ENCODE measurements at places on chromosomes 2 and 18.

GRCh38 chr2:238114851-238115660 is 14.9 kb downstream of the ESPNL start:
- DNase-seq: no peak

- no peak for DNase-seq
Measured at GRCh38 chr2:81436256-81436655, 1131.7 kb upstream of the LRRTM1 start.

DNA sequence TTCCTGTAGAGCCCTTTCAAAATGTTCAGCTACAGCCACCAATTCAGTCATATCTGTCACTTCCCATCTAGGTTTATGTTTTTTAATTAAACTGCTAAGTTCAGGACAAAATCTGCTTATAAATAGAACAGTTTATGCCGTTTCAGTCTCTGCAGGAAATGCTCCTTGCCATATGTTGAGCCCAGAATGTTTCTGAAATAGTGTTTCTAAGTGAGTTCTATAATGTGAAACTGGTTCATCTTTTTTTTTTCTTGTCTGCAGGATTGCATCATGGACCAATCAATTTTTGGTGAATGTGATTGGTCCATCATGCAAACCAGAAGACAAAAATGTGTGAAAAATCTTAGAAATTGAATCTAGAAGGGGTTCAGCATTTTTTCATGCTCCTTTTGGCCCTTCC is 30.2 kb upstream of the RHOB start:
- DNase-seq: no peak

GRCh38 chr2:216389570-216389969 is 17.3 kb upstream of the MARCHF4 start:
- DNase-seq: no peak

DNA sequence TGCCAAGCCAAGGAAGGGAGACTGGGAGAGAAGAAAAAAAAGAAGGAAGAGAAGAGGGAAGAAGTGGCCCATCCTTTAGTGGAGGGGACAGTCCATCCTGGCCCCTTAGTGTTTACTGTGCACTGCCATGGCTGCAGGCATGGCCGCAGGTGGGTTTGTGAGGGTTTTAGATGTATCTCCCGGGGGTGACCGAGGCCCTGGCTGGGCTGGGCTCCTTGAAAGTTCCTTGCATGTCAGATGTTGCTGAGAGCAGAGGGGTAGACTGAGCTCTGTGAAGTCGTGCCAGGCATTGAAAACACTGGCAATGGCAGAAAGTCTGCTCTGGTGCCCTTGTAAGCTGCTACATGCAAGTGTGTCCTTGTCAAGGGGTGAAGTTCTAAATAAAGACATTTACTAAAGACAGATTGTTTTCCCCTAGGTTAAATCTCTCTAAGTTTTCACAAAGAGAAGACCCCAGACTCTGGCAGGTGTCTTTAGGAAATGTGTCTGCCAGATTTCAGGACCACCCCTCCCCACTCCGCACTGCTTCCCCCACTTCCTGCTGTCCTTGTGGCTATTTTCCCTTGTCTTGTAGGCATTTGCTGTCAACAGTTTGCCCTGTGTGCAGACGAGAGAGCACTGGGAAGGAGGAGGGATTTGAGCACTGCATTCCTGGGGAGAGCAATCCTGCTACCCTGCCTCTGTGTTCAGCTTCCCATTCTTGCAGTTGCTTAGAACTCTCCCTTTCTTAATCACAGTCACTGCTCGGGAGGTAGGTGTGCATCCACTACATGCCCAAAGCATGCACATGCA is 68.4 kb downstream of the ACOXL start:
- no peak for DNase-seq

DNA sequence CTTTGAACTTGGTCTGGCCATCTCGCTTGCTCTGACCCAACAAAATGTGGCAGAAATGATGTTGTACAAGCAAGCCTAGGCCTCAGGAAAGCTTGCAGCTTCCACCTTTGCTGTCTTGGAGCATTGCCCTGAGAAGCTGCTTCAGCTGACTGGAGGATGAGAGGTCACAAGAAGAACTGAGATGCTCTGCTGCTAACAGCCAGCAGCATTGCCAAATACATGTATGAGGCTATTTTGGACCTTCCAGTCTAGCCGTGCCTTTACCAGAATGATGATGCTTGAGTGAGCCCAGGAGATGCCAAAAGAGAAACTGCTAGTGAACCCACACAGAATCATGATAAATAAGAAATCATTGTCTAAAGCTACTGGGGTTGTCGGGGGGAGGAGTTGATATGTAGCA is 13.2 kb upstream of the ITGAV start:
- no peak for DNase-seq

DNA sequence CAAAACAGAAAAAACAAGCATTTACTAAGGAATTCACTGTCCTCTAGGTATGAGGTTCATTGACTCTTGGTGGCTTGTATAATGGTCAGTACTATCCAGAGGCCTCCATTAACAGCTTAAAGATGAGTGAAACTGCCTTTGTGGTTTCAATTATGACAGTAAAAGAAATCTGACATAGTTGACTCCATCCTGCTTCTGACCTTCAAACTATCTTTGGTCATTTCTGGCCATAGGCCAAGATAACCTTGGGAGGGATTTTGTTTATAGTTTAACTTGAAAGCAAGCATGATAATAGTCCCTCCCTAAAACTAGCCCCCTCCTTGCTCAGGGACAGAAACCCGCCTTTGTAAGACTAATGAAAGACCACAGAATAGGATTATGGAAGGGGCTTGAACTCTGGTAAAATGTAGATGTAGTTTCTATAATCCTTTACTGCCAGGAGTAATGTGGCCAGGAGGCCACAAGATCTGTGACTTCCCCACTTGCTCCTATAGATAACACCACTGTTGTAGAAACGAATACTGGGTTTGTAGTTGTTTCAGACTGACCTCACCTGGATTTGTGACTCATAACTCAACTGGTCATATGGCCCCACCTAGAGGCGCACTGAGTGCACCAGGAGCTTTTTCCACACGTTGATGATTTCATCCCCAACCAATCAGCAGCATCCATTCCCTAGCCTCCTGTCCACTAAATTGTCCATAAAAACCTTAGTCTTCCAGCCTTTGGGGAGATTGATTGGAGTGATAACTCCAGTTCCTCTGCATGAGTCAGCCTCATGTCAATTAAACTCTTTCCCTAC is 8.6 kb upstream of the PLEKHM3 start:
- no peak for DNase-seq

DNA sequence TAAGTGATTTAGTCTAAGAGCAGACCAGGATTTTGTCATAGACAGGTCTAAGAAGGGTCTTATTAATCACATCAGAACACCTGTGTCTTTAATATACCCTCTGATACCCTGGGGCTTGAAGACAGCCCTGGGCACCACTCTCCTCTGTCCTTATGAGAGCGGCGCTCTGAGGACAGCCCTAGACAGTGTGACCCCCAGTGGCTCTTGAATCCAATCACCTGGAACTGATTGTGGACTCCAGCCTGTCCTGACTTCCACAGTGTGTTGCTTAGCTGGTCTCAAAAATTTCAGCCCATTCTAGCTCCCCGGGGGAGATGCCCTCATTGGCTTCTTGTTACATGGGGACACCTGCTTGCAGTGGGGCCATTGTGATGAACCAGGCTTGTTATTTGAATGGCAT is 195.8 kb upstream of the SMAD2 start:
- DNase-seq: no peak

DNA sequence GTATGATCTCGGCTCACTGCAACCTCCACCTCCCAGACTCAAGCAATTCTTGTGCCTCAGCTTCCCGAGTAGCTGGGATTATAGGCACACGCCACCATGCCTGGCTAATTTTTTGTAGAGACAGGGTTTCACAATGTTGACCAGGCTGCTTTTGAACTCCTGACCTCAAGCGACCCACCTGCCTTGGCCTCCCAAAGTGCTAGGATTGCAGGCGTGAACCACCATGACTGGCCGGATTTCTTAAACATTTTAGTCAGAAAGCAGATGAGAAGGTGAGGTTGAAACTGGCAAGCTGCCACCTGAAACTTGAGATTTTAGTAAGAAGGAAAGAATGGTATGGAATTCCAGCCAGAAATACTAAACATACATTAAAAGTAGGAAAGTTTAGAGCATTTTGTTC is 31.9 kb downstream of the KLHL23 start:
- no peak for DNase-seq

- DNase-seq: no peak
Measured at GRCh38 chr2:7375901-7376300, 458.7 kb downstream of the RNF144A start.
